ENCODE measurements at places on chromosomes 2 and 18.

- DNase-seq, result no peak
Observed at GRCh38 chr2:216695401-216695821, at the start of gene IGFBP5. IGFBP5 (minus strand) TSS chr2:216695549; CDS start chr2:216694775, 774 bp downstream.

- no peak for DNase-seq
Observed at GRCh38 chr2:99399795-99400194, 62.6 kb downstream of the EIF5B start.

GRCh38 chr2:112996635-112997034, 8.6 kb upstream of the IL36A start:
- no peak for DNase-seq

DNA sequence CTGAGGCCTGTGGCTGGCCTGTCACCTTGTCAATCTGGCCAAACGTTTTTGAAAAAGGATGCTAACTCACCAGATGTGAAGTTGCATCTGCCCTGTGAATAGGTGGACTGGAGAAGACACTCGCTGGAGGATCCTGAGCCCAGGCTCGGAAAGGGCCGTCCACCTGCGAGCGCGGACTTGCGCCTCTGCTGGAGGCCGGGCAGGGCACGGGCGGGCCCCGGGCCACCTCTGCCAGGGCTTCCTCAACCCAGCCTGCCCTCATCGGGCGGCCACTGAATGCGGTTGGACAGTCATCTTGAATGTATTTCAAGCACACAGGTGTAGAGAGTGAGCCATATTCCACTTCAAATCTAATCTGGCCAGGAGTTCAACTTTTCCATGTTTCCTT, 83.9 kb downstream of the FAM210A start:
- no peak for DNase-seq

GRCh38 chr2:3348767-3349166, 28.9 kb downstream of the EIPR1 start:
- no peak for DNase-seq

Data from HS-27A (cell line).